ENCODE measurements at places on chromosomes 2 and 18.

DNA sequence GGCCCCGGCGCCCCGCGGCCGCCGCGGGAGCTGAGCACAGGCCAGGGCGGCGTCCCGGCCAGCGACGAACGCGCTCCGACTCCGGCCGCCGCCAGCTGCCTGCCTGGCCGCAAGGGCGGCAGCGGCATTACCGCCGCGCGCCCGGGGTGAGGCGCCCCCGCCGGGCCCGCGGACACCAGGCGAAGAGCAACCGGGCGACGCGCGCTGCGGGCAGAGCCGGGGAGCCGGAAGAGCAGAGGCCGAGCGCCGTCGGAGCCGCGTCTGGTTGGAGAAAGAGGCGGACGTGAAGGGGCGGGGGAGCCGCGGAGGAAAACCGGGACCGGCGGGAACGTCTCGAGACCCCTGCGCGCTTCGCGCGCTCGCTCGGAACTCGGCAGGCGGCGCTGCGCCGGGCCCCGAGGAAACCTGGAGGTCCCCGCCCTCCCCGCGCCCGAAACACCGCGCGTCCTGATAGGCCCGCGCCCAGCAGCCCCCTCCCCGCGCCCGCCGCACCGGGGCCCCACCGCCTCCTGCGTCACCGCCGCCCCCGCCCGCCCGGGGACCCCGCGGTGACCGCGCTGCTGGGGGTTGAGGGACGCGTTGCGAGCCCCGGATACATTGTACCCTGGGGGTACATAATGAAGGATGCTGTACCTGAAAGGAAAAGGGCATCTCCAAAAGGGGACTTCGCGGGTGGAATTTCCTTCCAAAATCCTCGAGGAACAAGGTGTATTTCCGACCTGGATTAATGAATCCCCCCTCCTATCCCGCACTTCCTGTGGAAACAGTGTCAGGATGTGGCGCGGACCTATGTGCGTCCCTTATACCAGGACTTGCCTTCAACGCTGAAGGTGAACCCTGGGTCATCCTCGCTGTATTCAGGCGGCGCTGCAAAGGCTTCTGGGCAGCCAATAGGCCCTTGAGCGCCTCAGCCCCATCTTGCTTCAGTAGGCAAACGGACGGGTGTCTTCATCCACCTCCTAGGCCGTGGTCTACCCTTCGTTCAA is 1.0 kb upstream of the B4GALT6 start:
- DNase-seq = peak; percentile 86

DNA sequence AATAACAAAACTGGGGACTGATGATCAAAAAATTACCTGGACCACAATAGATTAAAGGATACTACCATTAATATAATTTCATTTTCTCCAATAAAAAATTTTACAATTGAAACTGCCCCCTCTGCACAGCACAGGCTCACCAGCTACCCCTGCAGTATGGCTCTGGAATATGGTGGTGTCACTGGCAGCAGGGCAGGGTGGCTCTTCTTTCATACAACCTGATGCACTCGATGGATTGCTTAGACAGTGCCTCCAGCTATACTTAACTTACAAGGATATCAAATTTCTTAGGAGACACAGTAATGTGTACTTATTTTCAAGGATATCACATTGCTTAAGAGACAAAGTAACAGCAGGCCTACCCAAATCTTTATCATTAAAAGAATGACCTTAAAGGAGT is 124.0 kb downstream of the PRELID3A start:
- DNase-seq = no peak

GRCh38 chr18:58091099-58091611 is 47.1 kb downstream of the NEDD4L start:
- no peak for DNase-seq

DNA sequence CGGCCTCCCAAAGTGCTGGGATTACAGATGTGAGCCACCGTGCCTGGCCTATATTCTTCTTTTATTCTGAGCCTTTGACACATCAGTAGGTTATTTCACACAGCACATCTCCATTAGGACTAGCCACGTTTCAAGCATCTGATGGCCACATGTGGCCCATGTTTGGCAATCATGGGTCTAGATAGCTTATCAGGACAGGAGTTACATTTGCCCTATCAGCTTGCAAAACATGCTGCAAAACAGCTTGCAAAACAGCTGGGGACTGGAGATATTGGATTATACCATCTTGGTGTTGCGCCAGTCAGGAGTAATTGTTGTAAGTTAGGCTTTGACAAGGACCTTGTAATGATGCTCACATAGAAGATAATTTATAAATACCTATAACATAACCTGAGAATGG is 94.9 kb downstream of the GBX2 start:
- DNase-seq = no peak

DNA sequence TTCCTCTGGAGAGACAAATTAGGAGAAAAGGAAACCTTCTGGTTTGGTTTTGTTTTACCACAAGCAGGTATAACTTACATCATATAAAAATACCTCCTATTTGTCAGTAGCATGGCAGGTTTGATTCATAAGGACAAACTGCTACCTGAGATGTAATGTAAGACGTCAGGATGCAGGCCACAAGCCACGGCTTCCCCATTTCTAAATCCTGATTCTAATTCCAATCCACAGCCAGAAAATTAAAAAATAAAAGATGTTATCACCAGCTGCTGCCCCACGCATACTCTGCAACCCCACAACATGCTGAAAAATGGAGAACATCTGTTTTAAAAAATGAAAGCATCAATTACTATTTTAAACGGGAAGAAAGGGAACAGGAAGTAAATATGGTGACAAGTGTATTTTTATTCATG is 197.6 kb downstream of the BCL11A start:
- no peak for DNase-seq

DNA sequence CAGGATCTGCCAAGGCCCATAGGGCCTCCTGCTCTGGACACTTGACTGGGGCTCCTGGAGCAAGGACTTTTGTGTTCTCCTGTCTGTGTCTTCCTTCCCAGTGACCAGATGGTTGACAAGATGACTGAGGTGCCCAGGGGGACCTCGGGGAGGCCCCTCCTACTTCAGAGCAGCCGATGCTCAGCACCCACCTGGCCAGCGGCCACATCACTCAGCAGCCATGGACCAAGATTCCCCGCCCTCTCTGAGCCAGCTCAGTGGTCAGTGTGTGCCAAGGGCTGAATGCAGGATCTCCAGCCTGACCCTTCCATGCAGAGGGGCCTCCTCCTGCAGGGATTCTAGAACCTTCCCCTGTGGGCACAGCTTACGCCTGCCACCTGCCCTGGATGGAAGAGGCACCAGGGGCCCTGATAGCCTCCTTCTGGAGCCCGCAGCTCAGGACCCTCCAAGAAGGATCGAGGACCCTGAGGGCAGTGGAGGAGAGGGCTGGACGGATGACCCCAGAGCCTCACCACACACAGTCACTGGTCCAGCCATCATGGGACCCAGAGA is 87.4 kb upstream of the GPC1 start:
- DNase-seq = no peak

GRCh38 chr2:85796341-85797262 is 42.8 kb downstream of the ATOH8 start:
- no peak for DNase-seq

GRCh38 chr18:8773980-8774379 is 68.6 kb downstream of the MTCL1 start:
- DNase-seq = no peak

- no peak for DNase-seq
These were observed 1.3 kb upstream of the LRP2 start for GRCh38 chr2:169363560-169364150.

DNA sequence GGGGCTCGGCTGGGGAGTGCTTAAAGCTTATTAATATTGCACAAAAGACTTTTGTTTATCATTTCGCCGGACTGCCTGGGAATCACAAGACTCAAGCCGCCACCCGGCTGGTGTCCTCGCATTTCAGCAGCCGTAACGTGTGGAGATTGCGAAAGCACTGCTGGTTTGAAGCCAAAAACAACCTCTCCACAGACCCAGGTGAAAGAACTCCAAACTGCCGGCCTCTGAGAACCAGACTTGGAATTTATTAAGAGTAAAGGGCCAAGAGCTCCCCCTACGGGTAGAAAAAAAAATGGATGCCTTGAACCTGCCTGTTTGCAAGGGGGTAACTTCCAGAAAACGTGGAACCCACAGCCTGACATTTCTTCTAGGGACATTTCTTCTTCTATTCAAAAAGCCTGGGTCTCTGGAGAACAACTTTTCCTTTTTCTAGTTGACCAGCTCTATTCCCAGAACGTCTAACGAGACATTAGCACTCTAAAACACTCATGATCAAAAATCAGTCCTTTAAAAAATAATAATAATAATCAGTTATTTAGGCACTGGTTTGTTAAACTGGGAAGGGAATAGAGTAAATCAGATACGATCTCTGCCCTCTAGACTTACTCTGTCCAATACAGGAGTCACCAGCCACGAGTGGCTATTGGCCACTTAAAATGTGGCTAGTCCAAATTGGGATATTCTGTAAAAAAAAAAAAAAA is 216.3 kb downstream of the C1D start:
- peak; percentile 93 for DNase-seq

GRCh38 chr18:37445368-37445767 is 120.2 kb downstream of the CELF4 start:
- DNase-seq = no peak

- no peak for DNase-seq
These were observed 69.0 kb upstream of the DDX18 start for GRCh38 chr2:117745537-117745936.

DNA sequence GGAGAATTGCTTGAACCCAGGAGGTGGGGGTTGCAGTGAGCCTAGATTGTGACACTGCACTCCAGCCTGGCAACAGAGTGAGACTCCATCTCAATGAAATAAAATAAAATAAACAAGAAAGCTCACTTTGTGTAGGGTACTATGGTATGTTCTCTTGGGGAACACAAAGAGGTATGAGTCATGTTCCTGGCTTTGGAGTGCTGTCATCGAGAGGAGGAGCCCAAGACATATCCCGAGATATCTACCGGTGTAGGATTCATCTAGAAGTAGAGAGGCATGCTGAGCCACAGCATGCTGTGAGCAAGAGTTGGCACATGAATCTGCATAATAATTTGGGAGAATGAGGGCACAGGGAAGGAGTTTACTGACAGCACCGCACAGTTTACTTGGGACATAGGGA is 244.9 kb upstream of the EPHA4 start:
- DNase-seq = no peak

- DNase-seq = no peak
These were observed 427.5 kb downstream of the LRATD1 start for GRCh38 chr2:15059870-15060512.

- DNase-seq = no peak
These were observed 19.1 kb downstream of the SULT1C4 start for GRCh38 chr2:108396845-108397244.

DNA sequence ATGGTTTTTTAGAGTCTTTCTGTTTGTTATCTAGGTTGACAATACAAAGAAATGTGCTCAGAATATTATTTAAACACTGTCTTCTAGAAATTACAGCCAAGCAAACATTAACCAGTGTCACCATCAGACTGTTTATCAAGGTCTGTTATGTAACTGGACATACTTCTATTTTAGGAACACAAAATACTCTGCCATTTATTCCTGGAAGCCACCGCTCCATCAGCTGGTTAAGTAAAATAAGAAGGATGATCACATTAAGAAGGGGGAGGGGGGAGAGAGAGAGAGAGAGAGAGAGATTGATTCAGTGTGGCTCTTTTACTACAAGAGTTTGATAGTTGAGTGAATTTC is 47.9 kb downstream of the MBP start:
- no peak for DNase-seq

- DNase-seq = no peak
These were observed 178.0 kb downstream of the RIT2 start for GRCh38 chr18:42937436-42937835.

GRCh38 chr2:73418343-73418742 is 32.7 kb downstream of the ALMS1 start:
- DNase-seq = no peak

DNA sequence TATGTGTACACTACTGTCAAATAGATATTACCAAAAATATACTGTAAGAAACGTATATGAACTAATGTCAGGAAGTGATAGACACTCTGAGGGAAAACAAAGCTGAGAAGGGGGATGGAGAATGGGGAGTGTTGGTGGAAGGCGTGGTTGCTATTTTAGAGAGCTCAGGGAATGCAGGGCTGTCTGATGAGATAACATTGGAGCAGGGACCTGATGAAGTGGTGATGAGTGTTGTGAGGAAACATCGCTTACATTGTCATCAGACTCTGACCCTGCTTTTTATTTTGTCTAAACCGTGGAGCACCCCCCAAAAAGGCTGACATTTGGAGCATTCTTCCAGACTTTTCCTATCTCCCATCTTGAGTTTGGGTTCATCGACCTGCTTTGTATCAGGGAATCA is 194.7 kb downstream of the LTBP1 start:
- no peak for DNase-seq

GRCh38 chr2:227939271-227940027 is 68.0 kb downstream of the DAW1 start:
- no peak for DNase-seq

GRCh38 chr2:217357886-217358620 is 498.2 kb upstream of the TNP1 start:
- no peak for DNase-seq

GRCh38 chr18:36564841-36565240 is 264.0 kb downstream of the TPGS2 start:
- no peak for DNase-seq

GRCh38 chr2:138373993-138374408 is 127.6 kb upstream of the SPOPL start:
- DNase-seq = peak; percentile 16

GRCh38 chr2:151765760-151766410 is 31.6 kb upstream of the NEB start:
- DNase-seq = no peak

DNA sequence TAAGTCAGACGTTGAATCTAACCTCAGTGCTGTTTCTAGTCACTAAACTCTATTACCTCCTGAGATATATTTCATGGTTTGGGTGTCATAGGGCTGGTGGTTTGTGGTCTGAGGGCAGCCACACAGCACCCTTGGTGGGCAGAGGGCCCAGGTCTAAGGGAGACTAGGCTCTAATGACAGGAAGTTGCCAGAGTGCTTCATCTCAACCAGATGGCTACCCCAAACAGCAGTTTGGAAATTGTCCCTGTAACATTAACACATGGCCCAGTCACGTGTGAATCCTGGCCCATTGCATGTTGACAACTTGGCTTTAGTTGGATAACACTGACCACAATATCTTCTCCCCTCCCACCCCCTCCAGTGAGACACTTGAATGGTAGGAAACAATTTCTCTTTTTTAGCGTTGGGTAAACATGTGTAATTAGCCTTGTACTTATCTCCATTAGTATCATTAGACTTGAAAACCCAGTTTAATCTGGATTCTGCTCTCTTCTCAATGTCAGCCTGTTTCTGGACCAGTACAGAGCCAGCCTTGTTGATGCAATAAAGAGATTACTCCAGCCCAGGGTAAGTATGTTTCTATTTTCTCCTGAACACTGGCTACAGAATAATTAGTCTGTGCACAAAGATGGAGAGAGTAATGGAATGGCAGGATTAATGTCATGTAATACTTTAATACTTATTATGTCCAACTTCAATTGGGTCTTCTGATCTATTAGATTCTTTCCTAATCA is 187.8 kb upstream of the SIX3 start:
- no peak for DNase-seq
